DND-41 (cell line): ENCODE measurements at places on chromosomes 13 and 19.

- H3K36me3 ChIP-seq, result no peaks in the 10 kb centered on the region
- no peak for DNase-seq
- H3K4me1 ChIP-seq, result peaks cover 13% of the 10 kb centered on the region
- H3K27ac ChIP-seq, result no peak overlapping the region
These were observed 21.8 kb upstream of the PLEKHF1 start for GRCh38 chr19:29643361-29643935.

DNA sequence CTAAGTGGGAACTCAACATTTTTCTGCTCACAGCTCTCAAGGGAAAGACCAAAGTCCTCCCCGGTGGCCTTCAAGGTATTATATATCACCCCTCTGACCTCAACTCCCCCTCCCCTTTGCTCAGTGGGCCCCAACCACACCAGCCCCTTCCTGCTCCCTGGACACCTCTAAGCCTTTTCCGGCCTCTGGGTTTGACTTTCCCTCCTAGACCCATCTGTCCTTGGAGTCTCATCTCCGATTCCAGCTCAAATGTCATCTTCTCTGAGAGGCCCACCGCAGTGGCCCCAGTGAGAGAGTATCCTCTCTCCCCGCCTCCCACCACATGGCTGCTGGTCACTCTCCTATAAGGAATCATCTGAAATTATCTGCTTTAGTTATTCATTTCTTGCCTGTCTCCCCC lies 941 bp upstream of the UHRF1 start:
- H3K27ac ChIP-seq, result no peak overlapping the region
- peaks cover 36% of the 10 kb centered on the region for H3K4me1 ChIP-seq
- peaks cover 31% of the 10 kb centered on the region for H3K36me3 ChIP-seq
- no peaks in the 10 kb centered on the region for H3K27me3 ChIP-seq
- H3K4me3 ChIP-seq, result no peak overlapping the region

GRCh38 chr19:55581145-55581822 lies 636 bp upstream of the ZNF579 start:
- H3K4me1 ChIP-seq, result peaks cover 30% of the 10 kb centered on the region
- DNase-seq, result peak; percentile 65
- H3K27me3 ChIP-seq, result no peaks in the 10 kb centered on the region
- peak overlapping the region; percentile 70 for H3K4me3 ChIP-seq
- peaks cover 12% of the 10 kb centered on the region for H3K36me3 ChIP-seq

- H3K4me1 ChIP-seq, result no peaks in the 10 kb centered on the region
- H3K27me3 ChIP-seq, result no peaks in the 10 kb centered on the region
These were observed 13.9 kb downstream of the RABAC1 start for GRCh38 chr19:41945135-41945766.

DNA sequence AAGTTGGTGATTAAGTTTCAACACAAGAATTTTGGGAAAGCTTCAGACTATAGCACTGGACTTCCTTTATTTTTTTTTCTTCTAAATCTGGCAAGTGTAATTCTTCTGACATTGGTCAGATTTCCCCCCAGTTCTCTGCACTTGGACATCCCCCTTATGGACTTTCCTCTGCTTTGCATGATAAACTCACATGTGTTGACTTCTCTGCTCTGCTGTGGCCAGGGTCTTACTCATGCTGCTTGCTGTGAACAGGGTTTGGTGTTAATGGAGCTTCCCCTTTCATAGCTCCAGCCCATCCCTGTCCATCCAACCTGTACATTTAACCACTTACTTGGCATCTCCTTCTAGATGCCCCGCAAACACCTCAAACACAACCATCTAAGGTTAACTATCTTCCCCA lies 70.5 kb upstream of the SPATA13 start:
- no peak overlapping the region for H3K4me3 ChIP-seq
- H3K27me3 ChIP-seq, result no peaks in the 10 kb centered on the region
- no peak overlapping the region for H3K27ac ChIP-seq
- H3K4me1 ChIP-seq, result no peaks in the 10 kb centered on the region

DNA sequence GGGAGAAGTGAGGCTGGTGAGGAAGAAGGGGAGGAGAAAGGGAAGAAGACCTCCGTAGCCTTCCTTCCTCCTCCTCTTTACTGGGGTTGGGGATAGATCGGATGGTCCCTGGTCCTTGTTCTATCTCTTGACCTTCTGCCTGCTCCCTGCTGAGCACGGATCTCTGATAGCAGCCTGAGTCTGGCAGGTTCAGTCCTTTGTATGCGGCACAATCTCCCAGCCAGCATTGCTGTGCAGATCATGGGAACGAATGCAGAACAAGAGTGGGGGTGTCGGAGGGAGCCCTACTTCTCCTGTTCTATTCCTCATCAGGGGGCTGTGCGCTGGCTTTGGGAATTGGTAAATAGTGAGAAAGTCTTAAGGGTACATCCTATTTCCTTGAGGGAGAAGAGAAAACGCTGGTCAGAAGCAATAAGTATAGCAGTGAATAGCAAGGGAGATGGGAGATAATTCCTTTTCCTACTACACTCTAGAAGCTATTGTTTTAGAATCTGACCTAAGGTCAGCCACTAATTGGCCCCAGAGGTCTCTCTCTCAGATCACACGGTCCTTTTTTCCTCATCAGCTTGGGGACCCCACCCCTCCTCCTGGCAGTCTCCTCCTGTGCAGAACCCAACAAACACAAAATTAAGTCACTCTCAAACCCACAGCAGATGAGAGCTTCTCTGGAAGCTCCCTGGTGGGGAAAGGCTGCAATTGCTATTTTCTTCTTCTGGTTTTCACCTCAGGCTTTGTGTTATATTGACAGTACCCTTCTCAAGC lies 41.0 kb downstream of the KL start:
- no peak overlapping the region for H3K4me3 ChIP-seq
- no peak overlapping the region for H3K27ac ChIP-seq
- no peaks in the 10 kb centered on the region for H3K27me3 ChIP-seq
- no peaks in the 10 kb centered on the region for H3K4me1 ChIP-seq
- DNase-seq, result no peak
- H3K36me3 ChIP-seq, result no peaks in the 10 kb centered on the region

- H3K36me3 ChIP-seq, result peaks cover 89% of the 10 kb centered on the region
- H3K27me3 ChIP-seq, result no peaks in the 10 kb centered on the region
- no peak overlapping the region for H3K4me3 ChIP-seq
- DNase-seq, result no peak
These were observed 10.0 kb downstream of the CHAMP1 start for GRCh38 chr13:114324334-114324733.

DNA sequence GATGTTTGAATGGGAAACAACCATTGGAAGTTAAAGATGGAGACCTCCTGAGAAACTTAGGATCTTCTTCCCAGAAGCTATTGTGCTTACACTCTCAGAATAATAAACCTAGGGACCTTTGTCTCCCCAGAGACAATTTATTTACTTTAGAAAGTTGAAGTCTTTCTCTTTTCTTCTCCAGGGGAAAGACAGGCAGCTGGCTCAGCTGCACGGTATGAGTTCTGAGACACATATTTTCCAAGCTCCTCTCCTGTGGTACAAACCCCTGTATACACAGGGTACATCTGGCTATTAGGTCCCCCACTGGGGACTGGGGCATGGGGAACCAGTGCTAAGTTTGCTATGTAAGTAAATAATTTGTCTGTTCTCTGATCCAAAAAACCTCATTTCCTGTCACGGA lies 67.5 kb upstream of the POSTN start:
- H3K4me1 ChIP-seq, result no peaks in the 10 kb centered on the region
- no peaks in the 10 kb centered on the region for H3K27me3 ChIP-seq
- H3K27ac ChIP-seq, result no peak overlapping the region
- H3K36me3 ChIP-seq, result no peaks in the 10 kb centered on the region
- DNase-seq, result no peak

- DNase-seq, result no peak
- H3K36me3 ChIP-seq, result peaks cover 59% of the 10 kb centered on the region
- H3K27me3 ChIP-seq, result no peaks in the 10 kb centered on the region
- no peaks in the 10 kb centered on the region for H3K4me1 ChIP-seq
- no peak overlapping the region for H3K27ac ChIP-seq
- H3K4me3 ChIP-seq, result no peak overlapping the region
These were observed 20.1 kb upstream of the EBPL start for GRCh38 chr13:49711218-49711863.

DNA sequence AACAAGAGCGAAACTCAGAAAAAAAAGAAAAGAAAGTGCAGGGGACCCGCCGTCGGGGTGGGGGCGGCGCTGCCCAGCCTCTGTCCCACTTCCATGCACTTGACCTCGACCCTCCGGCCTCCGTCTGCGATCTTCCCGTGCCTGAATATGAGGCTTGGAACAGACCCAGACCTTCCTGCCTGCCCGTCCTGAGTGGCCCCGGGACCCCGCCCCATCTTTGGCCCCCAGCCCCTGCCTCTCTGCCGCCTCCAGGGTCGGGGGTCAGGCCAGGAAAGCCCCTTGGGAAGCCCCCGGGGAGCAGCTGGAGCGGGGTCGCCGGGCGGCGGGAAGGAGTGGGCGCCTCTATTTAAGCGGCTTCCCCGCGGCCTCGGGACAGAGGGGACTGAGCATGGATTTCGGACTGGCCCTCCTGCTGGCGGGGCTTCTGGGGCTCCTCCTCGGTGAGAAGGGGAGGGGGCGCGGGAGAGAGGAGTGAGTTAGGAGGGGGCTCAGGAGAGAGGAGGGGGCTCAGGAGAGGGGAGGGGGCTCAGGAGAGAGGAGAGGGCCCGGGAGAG lies at the start of gene MADCAM1:
Gene MADCAM1 (plus strand): TSS at position 375 of the 554 bp plus-strand sequence. CDS start 14 bp downstream, at position 389.
- no peaks in the 10 kb centered on the region for H3K36me3 ChIP-seq
- no peak for DNase-seq
- H3K4me3 ChIP-seq, result no peak within 1 kb of the TSS
- no peak within 1 kb of the TSS for H3K27ac ChIP-seq
- no peaks in the 10 kb centered on the region for H3K4me1 ChIP-seq
- no peaks in the 10 kb centered on the region for H3K27me3 ChIP-seq

GRCh38 chr13:24168392-24168750 lies 7.9 kb downstream of the SPATA13 start:
- H3K4me3 ChIP-seq, result no peak overlapping the region
- H3K36me3 ChIP-seq, result peaks cover 16% of the 10 kb centered on the region
- no peaks in the 10 kb centered on the region for H3K4me1 ChIP-seq
- no peak overlapping the region for H3K27ac ChIP-seq
